ENCODE measurements at places on chromosomes 5 and 9.

DNA sequence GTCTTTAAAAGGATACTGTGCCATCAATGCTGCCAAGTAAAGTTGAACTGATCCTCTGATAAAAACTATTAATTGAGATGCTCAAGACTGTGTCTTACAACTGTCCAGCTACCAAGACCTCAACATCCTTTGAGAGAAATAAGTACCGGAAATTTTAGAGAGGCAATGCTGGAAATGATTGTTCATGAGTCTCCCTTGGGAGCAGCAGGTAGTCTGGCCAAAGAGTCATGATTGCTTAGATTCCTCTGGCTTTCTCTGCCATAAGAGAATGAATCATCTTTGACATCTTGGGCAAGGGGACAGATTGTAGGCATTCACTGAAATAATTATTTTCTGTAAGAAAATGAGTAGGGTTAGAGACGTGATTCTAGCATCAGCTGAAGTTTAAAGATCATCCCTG is 466.6 kb upstream of the DAB2 start:
- DNase-seq, result no peak

DNA sequence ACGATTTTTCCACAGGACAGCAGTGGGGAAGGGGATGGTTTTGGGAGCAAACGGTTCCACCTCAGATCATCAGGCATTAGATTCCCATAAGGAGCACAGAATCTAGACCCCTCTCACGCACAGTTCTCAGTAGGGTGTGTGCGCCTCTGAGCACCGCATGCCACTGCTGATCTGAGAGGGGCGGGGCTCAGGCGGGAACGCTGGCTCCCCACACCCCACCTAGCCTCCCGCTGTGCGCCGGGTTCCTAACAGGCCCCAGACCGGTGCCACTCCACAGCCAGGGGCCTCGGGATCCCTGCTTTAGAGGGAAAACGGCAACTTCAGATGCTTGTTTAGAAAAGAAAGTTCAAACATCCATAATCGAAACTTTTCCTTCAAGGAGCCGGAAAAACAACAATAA is 20.4 kb downstream of the TERT start:
- DNase-seq, result no peak

- no peak for DNase-seq
Measured at GRCh38 chr5:6490693-6491092, 42.0 kb downstream of the UBE2QL1 start.

DNA sequence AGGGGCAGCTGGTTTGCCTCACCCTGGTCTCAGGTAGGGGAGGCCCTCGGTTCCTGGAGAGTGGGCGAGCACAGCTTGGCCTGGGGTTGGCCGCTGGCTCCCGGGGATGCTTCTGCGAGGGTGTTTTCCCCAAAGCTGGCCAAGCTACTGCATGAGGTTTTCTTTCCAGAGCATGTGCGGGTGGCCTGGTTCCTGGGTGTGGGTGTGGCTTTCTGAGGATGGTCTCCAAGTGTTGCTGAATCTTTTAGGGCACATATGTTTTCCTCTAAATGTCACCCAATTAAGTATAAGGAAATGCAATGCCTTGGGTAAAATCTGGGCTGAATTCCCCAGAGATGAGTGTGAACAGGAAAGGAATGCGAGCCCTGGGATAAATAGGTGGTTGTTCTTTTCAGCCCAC is 115.8 kb upstream of the ICE1 start:
- no peak for DNase-seq

DNA sequence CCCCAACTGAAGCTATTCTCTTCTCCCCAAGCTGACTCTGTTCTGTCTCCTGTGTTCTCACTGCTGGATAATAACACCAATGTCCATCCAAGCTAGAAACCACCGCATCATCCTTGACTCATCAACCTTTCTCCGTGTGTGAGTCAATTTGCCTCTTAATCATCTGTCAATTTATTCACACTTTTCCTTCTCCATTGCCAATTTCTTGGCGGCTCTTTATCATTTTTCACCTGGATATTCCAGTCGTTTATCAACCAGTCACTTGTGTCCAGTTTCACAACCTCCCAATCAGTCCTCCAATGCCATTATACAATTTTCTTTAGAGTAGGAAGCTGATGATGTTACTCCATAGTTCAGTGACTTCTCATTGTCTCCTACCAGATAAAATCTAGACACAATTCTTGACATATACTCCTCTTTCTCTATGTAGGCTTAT is 45.4 kb upstream of the LIFR start:
- no peak for DNase-seq

DNA sequence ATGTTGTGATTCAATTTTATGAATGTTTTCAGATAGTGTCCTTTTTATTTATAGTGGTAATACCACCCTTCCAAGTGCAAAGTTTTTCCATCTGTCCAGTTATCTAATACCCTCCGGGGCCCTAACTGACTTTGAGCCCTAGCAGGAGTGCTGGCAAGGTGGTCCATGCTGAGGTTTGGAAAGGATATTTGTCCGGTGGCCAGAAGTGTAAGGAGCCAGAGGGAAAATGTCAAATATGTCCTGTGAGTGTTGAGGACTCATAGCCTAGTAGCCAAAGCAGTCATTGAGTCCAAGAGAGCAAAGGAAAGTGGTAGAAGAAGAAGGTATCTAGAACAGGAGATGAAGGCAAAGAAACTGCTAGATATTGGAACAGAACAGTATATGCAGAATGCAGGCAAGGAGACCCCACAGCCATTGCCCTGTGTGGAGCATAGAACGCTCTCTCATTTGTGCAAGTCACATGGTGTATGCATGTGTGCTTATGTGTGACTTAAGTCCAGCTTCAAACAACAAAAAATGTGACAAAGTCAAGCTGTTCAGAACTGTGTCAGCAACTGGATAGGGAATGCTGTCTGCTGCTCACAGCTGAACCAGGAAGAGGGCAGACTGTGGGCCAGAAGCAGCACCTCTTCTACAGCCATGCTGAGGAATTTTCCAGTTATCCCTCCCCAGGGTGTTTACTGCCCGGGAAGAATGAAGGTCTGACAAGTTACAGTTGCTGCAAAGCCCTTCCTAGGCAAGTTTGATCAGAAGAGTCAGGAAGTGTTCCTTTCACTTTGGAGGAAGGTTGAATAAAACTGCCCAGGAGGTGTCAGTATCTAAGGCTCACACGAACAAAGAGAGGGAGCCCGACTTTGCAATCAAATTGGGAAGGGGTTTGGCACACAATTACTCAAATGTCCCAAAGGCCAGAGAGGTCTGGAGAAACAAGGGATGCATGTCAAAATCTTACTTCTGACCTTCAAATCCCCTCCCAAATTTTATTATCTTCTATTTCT is 463.3 kb upstream of the DMAC1 start:
- DNase-seq, result no peak

- no peak for DNase-seq
Measured at GRCh38 chr5:156137071-156137869, 189.7 kb upstream of the SGCD start.

DNA sequence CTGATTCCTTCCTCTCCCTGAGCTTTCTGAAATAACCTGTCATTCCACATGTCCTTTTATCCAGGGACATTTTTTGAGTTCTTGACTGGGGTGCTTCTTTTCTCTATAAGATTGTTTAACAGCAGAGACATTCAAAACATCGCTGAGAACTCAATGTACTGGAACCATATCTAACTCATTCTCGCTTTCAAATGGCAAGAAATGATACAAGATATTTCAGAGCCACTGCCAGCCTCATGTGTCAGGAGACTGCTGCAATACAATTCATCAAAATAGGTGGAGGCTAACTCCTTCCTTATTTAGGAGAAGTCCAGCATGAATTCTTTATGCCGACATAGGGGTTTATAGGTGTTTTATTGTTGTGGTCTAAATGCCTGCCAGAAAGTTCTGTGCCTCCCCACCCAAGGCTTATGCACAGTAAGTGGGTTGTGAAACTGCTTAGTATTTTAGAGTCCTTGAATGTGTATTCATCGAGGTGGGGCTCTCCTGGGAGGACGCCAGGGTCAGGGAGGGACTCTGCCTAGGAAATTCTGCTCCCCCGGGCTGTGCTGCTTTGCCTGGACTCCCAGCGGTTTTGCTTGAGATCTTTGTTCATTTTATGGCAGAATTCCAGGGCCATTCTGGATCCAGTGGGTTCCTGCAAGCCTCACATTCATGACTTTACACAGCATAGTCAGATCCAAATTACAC is 53.9 kb downstream of the ZNF474 start:
- no peak for DNase-seq

DNA sequence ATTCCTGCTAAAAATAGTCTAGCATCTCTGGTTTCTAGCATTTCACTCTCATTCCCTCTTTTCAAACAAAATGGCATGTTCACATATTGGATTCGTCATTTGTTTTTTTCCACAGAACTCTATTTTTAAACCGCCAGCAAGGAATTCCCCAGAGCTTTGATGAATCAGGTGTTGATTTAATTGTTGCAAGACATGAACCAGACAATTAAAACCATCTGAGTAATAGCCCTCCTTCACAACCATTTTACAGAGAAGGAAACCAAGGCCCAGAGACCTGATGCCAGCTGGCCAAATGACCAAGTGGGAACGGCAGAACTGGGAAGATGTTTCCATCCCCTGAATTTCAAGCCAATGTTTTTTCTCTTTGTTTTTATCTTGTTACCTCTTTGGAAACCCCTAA is 167.0 kb downstream of the CAAP1 start:
- DNase-seq, result no peak

GRCh38 chr5:97915106-97915505 is 732.1 kb upstream of the RIOK2 start:
- no peak for DNase-seq

DNA sequence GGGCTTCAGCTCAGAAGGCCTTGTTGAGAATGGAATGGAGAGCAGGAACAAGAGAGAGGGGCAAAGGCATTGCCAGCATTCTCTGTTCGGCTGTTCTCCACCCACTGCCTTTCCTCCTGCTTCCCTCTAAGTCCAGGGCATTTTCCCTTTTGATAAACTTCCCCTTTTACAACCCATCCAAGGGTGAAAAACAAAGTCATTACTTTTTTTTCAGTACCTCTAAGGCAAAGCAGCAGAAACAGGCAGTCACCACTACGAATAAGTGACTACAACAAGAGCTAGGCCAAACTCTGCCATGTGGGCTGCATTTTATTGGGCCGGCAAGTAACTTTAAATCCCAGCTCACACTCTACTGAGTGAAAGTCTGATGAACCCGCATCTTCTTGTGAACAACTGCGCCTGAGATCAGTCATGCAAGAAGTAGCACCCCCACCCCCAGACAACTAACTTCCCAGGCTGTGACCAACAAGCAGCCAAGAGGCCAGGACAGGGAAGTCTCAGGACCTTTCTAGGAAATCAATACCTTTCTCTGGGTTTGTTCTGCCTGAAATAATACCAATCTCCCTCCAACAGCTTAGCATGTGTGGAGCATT is 13.1 kb downstream of the IL7R start:
- no peak for DNase-seq

DNA sequence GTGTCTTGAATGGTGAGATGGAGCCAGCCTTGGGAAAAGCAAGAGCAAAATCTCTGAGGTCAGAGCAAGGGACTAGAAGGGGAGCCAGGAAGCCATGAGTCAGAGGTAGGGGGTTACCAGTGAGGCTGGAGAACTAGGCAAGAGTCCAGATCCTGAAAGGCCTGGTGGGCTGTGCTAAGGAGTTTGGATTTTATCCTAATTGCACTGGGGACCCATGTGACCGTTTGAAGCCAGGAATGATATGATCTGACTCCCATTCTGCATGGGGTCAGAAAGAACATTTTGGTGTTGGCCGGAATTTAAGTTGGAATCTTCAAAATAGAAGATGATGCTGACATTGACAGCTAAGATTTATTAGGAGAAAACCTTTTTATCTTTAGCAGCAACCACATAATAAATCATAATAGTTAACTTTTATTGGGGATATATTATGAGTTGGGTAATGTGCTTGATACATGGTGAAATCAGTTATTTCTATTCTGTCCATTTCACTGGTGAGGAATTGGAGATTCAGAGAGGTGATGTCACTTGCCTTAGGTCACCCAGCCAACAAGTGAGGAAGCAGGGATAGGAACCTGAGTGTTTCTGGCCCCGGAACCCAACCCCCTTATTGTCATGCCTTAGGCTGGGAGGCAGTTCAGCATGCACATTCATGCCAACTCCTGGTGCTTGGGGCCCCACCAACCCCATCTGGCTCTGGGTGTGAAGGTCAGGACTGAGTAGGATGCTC is 61.5 kb upstream of the RARS1 start:
- DNase-seq, result no peak

GRCh38 chr5:115963566-115963965 is 1.3 kb downstream of the LVRN start:
- no peak for DNase-seq

- peak; percentile 56 for DNase-seq
Measured at GRCh38 chr9:80175286-80176150, 603.8 kb downstream of the TLE4 start.

GRCh38 chr5:74578356-74579044 is 62.0 kb downstream of the ENC1 start:
- no peak for DNase-seq

DNA sequence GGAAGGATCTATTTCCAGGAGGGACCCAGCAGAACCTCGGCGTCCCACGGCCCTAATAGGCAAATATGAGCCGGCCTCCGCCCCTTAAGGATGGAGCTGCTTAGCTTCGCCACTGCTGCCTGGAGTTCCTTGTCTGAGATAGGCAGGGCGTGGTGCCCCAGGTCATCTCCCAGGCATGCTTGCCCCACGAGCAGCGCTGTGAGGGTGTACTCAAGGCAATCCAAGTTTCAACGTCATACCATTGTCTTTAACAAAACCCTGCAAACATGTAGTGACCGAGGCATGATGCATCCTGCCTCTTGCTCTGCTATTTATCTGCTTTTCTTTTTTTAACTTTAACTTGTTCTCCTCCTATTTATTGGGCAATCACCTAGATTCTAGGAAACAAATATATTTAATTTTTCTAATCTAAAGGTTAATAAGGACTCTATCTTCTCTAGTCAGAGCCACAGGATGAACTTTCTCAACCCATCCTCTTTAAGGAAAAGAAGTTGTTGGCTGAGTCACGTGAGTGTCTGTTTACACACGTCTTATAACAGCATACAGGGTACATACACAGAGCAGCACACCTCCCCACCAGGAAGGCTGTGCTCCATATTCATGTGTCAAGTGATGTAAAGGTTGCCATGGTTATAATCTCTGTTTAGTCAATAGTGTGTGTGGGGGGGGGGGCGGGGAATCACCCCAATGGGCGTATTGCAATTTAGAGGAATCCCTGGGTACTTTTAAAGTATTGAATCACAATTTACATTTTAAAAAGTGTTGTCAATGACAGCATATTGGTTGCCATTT is 27.3 kb upstream of the ZSWIM6 start:
- no peak for DNase-seq

DNA sequence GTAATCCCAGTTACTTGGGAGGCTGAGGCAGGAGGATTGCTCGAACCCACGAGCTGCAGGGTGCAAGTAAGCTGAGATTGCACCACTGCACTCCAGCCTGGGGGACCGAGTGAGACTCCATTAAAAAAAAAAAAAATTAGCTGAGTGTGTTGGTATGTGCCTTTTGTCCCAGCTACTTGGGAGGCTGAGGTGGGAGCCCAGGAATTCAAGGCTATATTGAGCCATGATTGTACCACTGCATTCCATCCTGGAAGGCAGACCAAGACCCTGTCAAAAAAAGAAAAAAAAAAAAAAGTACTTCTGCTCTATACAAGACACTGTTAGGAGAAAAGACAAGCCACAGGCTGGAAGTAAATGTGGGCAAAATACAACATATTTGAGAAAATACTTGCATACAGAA is 68.5 kb upstream of the FBXW11 start:
- no peak for DNase-seq

GRCh38 chr9:101993771-101994170 is 255.3 kb upstream of the GRIN3A start:
- no peak for DNase-seq

GRCh38 chr9:107131108-107131799 is 151.8 kb upstream of the RAD23B start:
- DNase-seq, result no peak

Measured in OCI-LY7 (cell line).